NCI-H1105 treated with DMSO at 0.1 percent for 48 hours (cell line): ENCODE measurements at places on chromosomes 12 and 14.

DNA sequence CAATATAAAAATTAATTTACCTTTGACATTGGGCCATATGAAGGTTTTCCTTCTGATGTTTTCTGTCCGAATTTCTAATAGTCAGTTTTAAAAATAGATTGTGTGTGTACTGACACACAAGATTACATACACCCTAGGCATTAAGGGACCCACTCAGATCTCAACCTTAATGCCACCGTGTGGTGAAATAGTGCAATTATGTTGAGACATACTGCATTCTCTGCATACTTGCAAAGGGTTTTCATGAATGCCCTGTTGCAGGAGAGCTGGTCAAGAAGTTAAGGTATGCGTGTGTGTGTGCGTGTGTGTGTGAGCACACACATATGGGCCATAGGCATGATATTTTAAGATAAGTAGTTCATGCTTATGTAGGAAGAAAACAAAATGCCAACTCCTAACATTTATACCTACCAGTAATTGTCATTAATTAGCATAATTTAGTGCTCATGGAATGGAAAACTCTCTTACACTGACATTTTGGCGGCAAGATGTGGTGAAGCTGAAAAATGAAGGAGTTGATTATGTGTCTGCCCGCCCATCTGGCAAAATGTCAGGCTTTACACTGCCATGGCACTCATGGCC, 58.8 kb downstream of the PIK3C2G start:
- DNase-seq = no peak

DNA sequence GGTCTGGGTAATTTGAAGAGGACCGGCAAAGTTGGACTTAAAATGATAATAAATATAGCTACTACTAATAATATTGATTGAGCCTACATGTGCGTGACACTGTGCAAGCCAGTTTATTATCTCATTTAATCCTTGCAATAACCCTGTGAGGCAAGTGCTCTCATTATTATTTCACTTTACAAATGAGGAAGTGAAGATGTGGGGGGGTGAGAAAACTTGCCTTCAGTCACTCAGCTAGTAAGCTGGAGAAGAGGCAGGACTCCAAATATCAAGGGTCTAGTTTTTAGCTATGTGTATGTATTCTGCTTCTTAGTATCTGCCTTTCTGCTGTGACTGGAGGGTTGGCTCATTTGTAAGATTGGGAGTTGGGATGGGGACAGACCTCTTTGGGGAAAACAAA, 39.2 kb downstream of the NPAS3 start:
- DNase-seq = no peak

DNA sequence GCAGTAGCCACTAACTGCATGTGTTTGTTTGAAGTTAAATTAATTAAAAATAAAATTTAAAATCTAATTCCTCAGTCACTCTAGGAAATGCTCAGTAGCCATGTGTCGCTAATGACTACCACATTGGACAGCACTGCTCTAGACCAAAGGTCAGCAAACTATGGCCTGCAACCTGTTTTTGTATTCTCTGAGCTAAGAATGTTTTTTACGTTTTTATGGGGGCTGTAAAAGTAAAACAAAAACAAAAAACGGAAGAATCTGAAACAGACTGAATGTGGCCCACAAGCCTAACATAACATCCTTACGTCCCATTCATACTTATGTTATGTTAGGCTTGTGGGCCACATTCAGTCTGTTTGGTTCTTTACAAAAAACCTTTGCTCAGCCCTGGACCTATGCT, 57.8 kb downstream of the LIN52 start:
- DNase-seq = no peak

DNA sequence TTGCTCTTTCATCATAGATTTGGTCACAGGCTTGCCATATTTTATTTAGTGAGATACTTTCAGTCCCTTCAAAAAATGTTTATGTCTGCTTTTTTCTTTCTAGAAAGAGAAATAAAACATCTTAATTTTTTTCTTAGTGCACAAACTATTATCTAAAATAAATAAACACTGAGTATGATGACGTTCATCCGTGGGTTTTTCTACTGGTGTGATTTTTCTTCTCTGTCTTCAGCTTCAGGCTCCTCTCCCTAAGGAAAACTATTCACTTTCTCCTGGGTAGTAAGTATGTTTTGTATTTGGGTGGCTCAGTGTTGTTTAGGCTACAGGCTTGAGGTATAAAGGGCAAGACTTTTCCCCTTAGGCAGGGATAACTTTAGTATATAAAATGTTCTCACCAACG, 154.7 kb downstream of the DACT1 start:
- DNase-seq = no peak

GRCh38 chr12:92802906-92803305, 100.1 kb downstream of the PLEKHG7 start:
- no peak for DNase-seq

GRCh38 chr12:75184516-75184915, 25.1 kb downstream of the KCNC2 start:
- DNase-seq = peak; percentile 96

GRCh38 chr12:32344047-32344446, 55.3 kb upstream of the FGD4 start:
- DNase-seq = no peak

DNA sequence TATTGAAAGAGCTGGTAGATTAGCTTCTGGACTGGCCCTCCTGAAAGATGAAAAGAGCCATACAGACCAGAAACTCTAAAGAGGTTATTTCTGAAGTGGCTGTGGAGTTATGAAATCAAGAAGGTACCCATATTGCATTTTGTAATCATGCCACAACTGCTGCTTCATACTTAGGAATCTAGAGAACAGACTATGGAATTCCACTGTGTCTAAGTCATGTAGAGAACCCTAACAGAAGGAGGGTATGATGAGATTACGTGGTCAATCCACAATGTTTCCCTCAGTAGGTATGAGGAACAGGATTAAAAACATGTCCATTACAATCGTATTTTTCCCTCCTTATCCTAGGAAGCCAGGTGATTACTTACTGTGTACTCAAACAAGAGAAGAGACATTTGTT, 708.8 kb downstream of the RERGL start:
- no peak for DNase-seq
